ENCODE measurements at places on chromosomes 7 and 10.
A peak's percentile ranks its signal among the peaks of the same experiment; 100 is the strongest.

- no peak for DNase-seq
Observed at GRCh38 chr7:157228864-157229422, 90.2 kb downstream of the UBE3C start.

DNA sequence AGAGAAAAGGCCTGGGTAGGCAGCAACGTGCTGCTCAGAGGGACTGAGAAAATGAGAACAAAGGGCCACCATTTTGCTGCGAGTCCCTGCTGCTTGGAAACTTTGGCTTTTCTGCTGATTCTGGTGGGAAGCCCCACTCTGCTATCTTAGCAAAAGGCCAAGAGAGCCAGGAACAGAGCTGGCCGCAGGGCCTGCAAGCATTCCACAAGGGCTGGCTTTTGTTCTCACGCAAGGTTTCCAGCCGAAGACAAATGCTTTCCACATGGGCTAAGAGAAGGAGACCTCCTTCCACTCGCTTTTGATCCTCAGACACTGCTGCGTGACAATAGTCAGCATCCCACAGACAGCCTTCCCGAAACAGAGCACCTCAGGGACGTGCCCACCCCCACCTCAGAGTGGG lies 163.1 kb downstream of the ARHGAP12 start:
- no peak for DNase-seq

DNA sequence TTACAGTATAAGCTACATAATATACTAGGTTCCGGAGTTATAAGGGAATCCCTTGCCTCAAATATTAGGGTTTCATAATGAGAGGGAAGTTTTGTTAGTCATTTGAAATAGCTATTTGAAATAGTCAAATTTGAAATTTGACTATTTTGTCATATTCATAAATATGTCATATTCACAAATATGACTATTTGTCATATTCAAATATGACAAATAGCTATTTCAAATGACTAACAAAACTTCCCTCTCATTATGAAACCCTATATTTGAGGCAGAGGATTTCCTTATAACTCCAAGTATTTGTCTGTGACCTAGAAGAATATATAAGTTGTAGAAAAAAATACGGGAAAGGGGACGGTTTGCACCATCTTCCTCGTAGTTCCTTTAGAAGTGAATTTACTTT lies 76.6 kb downstream of the HDAC9 start:
- DNase-seq, result no peak

DNA sequence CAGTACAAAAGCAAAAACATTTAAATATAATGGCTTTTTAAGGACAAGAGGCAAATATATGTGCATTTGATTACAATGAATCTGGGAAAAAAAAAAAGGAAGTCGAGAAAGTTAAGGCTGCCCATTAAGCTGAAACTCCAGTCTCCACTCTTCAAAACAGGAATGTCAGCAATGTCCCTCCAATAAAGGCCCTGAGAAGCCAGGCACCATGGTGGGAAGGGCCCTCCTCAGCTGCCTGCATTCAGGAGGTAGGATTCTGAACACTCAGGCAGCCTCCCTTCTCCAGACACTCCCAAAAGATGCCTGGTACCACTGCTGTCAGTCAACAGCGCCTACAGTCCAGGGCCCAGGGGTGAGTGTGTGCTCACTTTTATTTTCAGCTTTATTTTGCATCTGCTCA lies 121.3 kb upstream of the MGMT start:
- DNase-seq, result no peak

GRCh38 chr10:128071417-128071782 lies 54.8 kb downstream of the MKI67 start:
- DNase-seq, result no peak

DNA sequence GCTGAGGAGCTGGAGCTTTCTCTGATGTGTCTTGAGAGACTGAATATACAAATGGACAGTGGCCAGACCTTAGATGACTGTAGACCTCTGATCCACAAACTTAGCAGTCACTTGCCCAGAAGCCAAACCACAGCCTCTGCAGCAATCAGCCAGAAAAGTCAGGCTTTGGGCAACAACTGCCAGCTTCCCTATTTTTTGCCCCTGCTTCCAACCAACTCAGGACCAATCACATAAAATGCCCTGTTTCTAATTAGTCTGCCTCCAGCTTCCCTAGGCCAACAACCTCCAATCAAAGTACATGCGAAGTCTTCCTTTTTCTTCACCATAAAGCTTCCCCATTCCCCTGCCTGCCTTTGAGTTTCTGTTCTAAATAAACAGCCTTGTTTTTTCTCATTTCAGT lies 37.8 kb upstream of the CACUL1 start:
- DNase-seq, result no peak

DNA sequence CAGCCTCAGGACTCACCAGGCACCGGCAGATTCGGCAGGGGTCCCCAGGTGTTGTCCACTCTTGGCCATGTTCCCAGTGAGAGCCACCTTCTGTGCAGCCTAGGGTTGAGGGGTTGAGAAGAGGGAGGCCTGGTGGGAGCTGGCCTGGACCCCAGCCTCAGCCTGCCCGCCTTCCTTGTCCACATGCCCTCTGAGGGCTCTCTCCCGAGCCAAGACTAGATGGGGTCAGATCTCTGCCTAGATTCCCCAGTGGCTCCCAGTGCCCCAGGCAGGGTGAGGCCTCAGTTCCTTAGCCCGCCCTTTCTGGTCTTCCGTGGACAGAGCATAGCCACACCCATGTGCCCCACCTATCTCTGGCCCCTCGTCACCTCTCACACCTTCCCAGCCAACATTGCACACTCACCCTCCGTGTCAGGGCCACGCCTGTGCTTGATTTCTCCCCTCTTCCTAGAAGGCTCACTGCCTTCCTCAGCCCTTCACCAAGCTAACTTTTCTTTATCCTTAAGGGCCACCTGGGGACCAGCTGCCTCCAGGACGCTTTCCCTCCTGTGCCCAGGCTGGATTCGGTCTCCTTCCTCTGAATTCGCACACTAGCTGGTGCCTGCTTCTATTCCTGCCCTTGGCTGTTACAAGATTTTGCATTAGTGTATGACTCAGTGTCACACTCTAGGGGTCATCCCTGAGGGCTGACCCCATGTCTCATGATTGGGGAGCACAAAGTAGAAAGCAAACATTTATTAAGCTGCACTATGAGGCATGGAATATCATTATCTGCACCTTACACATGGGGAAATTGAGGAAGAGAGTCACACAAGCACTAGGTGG lies 7.5 kb downstream of the KCP start:
- DNase-seq, result no peak

GRCh38 chr10:66307826-66308225 lies 618.0 kb upstream of the LRRTM3 start:
- DNase-seq, result peak; percentile 17

DNA sequence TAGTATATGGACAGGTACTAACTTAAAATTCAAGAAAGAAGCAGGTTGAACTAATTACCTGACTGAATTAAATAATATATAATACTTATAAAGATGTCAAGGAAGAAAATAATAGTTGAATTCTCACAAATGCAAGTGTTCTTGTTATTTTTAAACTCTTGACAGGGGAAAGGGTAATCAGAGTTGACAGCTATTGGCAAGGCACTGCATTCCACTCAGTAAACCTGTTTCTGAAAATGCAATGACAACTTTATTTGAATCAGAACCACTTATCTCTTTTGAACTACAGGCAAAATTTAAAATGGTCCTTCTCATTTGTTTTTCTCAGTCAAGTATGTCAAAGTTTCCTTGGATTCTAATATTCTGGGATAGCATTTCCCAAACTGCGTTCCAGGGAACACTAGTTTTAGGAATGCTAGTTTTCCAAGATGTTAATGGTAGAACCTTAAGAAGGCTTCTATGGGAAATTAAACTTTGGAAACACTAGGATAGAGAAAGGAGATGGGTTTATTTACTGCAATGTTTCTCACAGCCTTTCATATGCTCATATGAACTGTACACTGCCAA lies 103.7 kb upstream of the LRRN3 start:
- DNase-seq, result no peak

- no peak for DNase-seq
Observed at GRCh38 chr7:105261689-105262088, 127.0 kb downstream of the SRPK2 start.

GRCh38 chr7:24133691-24134090 lies 150.3 kb upstream of the NPY start:
- no peak for DNase-seq

GRCh38 chr10:29535012-29535777 lies 99.6 kb downstream of the SVIL start:
- no peak for DNase-seq

- DNase-seq, result no peak
Observed at GRCh38 chr7:51140199-51141164, 176.1 kb downstream of the COBL start.

- DNase-seq, result no peak
Observed at GRCh38 chr7:124686543-124687171, 78.9 kb downstream of the GPR37 start.

- no peak for DNase-seq
Observed at GRCh38 chr7:143016996-143017395, 9.9 kb downstream of the OR9A2 start.

DNA sequence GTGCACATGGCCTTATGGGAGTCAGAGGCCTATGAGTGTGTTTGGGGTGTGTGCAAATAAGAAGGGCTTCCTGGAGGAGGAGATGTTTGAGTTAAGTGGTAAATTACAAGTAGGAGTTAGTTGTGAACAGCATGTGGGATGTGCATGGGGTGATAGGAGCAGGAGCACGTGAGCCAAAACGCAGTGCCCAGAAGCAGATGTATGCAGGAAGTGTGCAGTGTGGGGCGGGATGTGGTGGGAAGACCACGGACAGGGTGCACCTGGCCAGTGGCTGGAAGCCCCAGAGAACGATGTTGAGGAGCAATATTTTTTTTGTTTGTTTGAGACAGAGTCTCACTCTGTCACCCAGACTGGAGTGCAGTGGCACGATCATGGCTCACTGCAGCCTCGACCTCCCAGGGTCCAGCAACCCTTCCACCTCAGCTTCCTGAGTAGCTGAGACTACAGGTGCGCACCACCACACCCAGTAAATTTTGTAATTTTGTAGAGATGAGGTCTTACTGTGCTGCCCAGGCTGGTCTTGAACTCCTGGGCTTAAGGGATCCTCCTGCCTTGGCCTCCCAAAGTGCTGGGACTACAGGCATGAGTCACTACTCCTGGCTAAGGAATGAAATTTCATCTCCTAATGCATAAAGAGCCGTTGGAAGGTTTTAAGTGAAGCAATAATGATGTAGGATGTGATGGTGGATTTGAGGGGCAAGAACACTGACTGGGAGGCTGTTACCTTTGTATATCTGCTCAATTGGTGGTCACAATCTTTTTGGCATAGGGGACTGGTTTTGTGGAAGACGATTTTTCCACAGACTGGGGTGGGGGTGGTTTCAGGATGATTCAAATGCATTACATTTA lies 78.4 kb downstream of the LYZL2 start:
- DNase-seq, result no peak

DNA sequence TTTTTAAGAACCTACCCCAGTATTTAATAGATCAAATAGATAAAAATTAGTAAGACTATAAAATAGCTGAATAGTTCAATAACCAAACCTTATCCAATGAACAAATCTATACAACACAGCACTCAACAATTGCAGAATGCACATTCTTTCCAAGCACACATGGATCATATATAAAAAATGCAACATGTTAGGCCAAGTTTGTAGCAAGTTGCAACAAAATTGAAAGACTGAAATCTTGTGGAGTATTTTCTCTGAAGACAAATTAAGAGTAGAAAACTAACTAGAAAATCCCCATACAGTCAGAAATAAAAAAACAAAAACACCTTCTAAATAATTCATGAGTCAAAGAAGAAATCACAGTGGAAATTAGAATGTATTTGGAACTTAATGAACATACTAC lies 317.3 kb downstream of the PHTF2 start:
- DNase-seq, result no peak

- no peak for DNase-seq
Observed at GRCh38 chr10:14327527-14327926, 3.2 kb downstream of the FRMD4A start.

DNA sequence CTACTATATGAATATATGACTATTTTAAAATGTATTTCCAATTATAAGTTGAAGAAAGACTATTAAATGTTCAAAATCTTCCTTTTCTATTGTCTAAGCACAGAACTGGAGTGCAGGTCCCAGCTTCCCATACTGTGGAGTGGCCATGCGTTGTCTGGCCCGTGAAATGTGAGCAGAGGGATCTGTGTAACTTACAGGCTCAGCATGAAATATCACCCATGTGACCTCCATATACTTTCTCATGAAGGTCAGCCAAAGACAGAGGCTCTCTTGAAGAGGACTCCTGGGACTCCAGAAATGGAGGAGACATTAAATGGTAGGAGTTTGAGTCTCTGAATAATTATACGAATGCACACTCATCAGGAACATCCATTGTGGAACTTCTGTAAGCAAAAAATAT lies 92.4 kb upstream of the CAV2 start:
- no peak for DNase-seq

GRCh38 chr7:128042012-128042411 lies 10.8 kb upstream of the LRRC4 start:
- DNase-seq, result no peak

GRCh38 chr7:150620617-150621371 lies 11.4 kb downstream of the GIMAP6 start:
- DNase-seq, result no peak

Data from left renal cortex interstitium (tissue), 4 donors.